Calu3 (cell line): ENCODE measurements at places on chromosomes 2 and 18.

GRCh38 chr2:74883011-74883410, 49.1 kb downstream of the HK2 start:
- DNase-seq, result no peak

- DNase-seq, result peak; percentile 58
Measured at GRCh38 chr2:61660511-61661388, 122.6 kb upstream of the XPO1 start.

- DNase-seq, result no peak
Measured at GRCh38 chr2:69549421-69549820, 94.1 kb downstream of the AAK1 start.

DNA sequence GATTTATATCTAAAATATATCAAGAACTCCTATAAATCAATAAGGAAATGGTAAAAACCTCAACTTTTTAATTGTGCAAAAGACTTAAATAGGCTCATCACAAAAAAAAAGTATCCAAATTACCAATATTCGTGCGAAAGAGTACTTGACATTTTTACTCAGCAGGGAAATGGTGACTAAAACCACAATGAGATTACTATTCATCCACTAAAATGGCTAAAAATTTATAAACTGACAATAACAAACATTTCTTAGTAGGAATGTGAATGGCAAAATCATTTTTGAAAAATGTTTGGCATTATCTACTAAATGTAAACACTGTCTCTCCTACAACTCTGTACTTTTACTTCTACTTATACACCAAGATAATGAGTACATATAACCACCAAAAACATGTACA, 184.8 kb upstream of the RND3 start:
- no peak for DNase-seq

GRCh38 chr2:16138811-16139662, 198.7 kb downstream of the MYCN start:
- DNase-seq, result no peak

DNA sequence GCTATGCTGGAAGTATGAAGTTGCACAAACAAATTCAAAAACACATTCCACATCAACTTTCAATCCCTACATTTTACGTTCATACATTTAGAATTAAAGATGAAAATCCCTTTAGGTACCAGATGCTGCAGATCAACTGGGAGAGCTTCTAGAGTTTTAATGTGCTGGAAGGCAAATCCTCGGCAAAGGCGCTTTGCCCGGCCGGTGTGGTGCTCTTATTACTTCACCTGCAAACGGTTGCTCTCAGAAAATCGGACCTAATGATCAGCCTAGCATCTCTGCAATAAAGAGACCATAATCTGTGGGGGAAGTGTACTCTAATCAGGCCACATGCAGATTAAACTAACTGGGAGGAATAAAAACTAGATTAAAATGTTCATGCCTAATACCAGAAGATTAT, 513.8 kb downstream of the ZEB2 start:
- no peak for DNase-seq

GRCh38 chr2:187349326-187349944, 98.6 kb downstream of the CALCRL start:
- no peak for DNase-seq

- no peak for DNase-seq
Measured at GRCh38 chr18:55982992-55983391, 395.0 kb upstream of the TCF4 start.

DNA sequence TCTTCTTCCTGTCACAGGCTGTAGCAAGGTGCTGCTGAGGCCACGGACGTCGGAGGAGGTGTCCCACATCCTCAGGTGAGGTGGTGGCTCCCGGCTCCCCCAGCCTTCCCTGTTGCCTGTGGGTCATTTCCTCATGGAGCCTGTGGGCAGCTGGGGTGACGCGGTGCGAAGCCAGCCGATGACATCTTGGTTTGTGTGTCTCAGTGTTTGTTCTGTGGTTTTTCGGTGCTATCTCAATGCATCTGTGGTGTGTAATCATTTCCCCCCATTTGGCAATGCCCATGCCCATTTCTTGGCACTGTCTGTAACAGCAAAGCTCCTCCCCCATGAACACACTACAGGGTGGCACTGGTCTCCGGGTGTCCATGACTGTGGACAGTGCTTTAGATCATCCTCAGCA, 6.6 kb downstream of the D2HGDH start:
- no peak for DNase-seq

DNA sequence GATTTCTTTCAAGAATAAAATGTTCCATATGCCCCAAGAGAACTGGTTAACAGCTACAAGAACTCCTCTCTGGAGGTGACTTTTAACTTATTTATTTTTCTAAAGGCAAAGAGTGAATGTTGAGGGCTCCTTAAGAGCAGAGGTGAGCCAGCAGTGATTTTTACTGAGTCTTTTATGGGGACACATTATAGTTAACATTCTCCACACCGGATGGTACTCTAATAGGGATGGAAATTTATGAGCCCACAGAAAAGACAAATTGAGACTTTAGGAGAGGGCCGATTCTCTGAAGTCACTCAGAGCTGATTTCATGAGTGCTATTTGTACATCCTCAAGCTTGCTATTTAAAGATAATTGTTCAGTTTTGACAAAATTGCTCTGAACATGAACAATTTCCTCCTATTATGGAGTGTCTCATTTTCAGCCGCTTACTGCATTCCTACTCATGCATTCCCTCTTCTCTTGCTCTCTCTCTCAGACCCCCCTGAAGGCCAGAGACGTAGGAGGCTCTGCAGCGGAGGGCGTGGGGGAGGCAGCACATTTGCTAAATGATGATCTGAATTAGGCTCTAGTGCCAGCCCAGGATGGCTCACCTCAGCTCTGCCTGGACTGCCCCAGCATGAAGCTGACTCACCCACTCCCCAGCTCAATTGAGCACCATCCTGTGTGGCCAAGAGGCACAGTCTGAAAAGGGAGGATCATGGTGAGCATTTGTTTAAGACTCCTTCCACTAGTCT, 5.9 kb upstream of the RPL37A start:
- no peak for DNase-seq

DNA sequence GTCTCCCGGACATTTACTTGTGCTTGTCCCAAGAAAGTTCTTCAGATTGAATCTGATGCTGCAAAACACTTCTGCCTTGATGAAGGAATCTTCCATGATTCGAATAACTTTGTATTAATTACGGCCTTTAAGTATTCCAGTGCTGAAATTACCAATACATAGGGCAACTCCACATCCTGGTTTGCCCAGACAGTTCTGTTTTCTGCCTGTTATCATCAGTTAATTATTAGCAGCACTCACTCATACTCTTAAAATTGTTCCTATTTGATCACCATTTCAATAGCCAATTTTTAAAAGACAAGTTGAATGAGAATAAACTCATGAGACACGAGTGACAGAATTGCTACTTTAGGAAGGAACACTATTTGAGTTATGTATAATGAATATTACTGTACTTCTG, 620.7 kb upstream of the ZEB2 start:
- no peak for DNase-seq

GRCh38 chr2:83705146-83705545, 753.9 kb downstream of the SUCLG1 start:
- no peak for DNase-seq

- no peak for DNase-seq
Measured at GRCh38 chr2:217449444-217449843, 553.4 kb downstream of the TNS1 start.

GRCh38 chr18:3867864-3868311, 417.9 kb downstream of the TGIF1 start:
- no peak for DNase-seq

DNA sequence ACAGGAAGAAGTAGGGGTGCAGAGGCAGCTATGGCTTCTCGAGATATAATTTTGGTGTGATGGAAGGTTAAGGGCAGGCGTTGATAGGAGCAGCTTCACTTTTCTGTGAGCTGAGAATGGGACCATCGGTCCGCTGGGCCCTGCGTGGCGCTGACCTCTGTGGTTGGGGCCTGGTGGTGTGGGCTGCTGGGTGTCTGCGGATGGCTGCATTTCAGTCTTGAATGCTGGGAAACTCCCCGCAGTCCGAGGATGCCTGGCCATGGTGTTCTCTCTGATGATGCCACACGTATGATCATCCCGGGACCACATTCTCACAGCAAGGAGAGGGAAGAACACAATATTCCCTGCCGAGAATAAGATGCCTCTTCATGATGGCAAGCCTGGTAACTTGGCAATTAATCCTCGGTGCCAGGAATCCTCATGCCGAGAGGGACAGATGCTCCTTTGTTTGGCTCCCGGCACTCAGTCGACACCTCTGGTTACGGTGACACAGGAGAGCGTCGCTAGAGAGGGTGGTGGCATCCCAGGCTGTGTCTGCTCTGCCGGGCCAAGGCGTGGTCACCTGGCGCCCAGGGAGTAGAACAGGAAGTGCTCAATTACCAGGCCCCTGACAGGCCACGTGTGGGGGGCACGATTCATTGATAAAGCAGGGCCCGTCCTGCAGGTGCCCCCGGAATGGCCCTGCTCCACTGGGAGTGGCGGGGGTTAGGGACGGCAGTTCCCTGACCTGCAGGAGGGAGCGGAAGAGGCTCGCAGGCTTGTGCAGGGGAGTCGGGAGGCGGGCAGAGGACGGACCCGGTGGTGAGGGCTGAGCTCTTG, 119.4 kb upstream of the CTDP1 start:
- DNase-seq, result no peak

DNA sequence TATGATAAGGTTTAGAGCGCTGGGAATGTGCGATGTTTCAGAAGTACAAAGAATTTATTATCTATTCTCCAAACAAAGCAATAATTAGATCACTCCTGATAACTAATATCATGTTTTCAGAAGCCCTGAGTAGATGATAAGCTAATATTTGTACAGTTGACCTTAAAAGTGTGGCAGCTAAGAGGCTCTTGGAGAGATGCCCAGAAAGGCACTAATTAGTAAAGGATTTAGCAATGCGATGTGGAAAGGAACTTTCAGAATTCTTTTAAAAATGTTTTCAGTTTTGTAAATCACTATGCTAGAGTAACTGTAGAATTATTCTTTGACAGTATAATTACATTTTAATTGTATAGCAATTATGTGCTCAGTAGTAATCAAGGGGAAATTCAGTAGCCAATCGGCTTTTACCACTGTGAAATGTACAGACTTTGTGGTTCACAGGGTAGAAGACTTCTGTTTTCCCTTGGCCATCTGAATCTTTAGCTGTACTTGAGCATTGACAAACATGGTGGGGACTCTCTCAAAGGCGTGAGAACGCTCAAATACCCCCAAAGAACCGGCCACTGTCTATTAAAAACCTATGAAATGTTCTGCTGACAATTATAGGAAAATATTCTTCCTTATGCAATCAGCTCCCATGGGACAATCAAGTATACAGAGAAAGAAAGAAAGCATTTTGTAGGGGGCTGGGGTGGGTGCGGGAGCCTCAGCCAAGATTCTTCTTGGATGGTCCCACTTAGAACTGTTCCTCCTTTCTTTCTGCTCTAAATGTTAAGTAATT, 262.8 kb upstream of the AGAP1 start:
- DNase-seq, result peak; percentile 21

DNA sequence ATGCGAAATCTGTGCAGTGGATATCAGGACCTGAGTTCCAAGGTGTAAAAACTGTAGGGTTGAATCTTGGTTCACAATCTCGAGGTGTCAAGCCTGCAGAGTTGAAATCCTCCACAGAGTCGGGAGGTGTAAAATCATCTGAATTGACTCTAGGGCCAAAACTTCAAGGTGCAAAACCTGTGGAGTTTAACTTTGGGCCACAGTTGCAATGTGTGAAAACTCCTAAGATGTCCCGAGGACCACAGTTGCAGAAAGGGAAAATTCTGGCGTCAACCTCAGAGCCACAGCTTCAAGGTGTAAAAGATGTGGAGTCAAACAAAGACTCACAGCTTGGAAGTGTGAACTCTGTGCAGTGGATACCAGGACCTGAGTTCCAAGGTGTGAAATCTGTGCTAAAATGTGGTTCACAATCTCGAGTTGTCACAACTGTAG, 9.8 kb upstream of the ZNF512 start:
- DNase-seq, result no peak

DNA sequence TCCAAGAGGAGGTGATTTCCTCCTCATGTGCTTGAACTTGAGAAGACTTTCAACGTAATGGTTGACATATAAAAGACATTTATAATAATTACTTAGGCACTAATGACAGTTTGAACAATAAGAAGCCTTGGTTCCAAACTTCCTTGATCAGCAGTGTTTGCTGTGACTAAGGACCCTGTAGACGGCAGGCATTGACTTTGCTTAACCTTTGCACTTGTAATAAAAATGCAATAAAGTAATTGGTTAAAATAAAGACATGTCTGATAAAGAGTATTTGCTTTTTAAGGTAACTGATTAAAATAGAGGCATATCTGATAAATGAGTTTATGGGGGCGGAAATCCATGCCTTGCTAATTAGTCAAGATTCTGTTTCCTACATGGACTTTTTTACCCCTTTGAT, 82.2 kb upstream of the ST8SIA3 start:
- DNase-seq, result peak; percentile 45

DNA sequence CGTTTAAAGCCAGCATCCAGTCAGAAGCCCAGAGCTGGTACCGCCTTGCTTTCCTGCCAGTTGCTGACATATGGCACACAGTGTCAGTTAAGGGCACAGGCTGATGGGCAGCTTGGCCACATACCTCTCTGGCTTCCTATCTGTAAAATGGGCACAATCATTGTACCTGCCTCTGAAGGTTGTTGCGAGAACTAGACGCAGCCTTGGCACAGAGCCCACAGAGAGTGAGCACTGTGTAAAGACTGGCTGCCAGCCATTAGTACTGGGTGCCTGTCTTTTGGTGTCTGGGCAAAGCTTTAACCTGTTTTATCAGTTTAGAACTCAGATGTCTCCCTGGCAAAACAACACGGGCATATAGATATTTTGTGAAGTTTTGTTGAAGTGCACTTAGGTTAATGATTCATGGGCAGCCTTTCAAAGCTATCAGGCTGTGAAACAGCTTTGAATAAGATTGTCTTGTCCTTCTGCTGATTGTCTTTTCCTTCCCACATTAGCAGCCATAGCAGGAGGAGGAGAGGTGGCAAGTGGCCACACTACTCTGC, 269.5 kb downstream of the NEDD4L start:
- DNase-seq, result no peak

DNA sequence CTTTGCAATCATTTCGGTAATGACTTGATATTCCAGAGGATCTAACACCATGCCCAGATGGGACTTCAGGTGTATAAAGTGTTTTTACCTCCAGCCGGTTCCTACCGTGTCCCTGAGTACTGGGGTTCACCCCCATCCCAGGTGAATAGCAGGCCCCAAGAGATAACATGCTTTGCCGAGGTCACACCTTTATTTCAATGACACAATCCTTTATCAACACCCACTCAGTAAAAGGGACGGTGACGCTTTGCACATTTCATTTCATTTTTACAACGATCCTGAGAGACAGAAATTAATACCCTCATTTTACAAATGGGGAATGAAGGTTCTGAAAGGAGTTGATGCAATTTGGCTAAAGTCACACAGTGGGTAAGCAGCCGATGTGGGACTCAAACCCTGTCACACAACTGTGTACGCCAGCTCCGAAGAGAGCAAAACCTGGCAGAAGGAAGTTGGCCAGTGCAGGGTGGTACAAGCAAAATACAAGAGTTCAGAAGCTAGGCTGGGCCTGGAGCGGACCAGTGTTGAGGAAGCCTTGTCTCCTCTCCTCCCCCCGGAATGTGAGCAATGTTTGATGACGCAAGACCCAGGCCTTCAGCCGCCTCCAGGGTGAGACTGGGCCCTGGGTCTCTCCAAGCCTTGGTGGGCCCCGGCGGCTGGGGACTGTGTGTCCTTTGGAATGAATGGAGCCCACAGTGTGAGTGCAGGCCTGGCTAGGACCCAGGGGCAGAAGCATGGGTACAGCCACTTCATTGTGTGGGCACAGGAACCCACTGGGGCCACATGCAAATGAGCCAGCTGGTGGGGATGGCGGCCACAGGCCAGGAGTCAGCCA, 139.6 kb upstream of the MYCN start:
- DNase-seq, result no peak
